ENCODE measurements at places on chromosomes 7 and 10.
A peak's percentile ranks its signal among the peaks of the same experiment; 100 is the strongest.

GRCh38 chr7:155591055-155591775, 44.9 kb upstream of the CNPY1 start:
- DNase-seq = no peak

DNA sequence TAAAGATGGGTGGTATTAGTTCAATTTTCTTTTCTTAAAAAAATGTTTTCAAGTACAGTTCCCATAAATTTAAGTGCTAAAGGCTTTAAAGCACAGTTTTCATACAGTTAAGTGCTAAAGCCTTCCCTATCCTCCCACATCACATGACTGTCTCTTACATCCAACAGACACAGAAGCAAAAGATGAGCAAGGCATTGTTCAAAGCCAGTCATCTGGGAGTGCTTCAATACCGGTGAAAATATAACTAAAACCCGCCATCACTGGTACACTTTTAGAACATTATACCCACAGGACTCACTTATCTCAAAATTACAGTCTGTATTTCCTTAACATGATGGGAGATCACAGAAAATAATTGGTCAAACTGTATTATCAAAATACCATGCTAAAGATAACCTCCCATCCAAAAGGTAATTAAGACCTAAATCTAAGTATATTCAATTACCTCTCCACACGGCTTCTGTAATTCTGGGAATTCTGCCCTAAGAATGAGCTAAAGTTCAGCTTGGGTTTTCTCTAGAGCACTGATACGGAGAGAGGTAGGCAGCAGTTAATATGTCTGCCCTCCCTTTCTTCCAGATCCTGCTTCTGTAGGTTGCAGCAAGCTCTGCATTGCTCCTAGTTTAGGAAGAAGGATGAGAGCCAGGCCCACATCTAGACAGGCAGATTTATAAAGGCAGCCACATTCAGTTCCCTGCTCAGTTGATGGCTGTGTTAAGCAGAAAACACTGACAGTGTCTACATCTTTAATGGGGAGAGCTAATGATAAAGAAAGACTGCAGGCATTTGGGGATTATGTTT, 474.8 kb upstream of the PFKP start:
- no peak for DNase-seq

- no peak for DNase-seq
Observed at GRCh38 chr7:5406957-5407945, 16.4 kb downstream of the TNRC18 start.

- DNase-seq = no peak
Observed at GRCh38 chr10:6721480-6721879, 141.4 kb upstream of the PRKCQ start.

- DNase-seq = no peak
Observed at GRCh38 chr10:59624136-59624535, 85.5 kb downstream of the SLC16A9 start.

- DNase-seq = no peak
Observed at GRCh38 chr10:73979141-73979808, 18.6 kb upstream of the VCL start.

GRCh38 chr10:91162495-91163268, 57.8 kb upstream of the PCGF5 start:
- DNase-seq = peak; percentile 20

DNA sequence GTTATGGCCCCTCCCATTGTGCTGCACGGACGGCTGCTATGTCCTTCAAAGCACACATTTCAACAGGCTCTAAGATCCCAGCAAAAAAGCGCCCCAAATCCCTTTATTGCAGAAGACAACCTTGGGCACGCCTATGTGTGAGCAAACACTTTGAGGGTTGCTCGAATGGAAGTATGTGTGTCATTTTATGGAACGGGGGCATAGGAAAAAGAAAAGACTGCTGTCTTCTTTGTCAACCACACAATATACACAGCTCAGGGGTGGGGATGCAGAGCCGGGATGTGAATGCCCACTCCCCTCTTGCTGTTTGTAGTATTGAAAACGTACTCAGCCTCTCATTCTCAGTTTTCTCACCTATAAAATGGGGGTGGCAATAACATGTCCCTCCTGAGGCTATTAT, 32.0 kb downstream of the C10orf53 start:
- DNase-seq = no peak

DNA sequence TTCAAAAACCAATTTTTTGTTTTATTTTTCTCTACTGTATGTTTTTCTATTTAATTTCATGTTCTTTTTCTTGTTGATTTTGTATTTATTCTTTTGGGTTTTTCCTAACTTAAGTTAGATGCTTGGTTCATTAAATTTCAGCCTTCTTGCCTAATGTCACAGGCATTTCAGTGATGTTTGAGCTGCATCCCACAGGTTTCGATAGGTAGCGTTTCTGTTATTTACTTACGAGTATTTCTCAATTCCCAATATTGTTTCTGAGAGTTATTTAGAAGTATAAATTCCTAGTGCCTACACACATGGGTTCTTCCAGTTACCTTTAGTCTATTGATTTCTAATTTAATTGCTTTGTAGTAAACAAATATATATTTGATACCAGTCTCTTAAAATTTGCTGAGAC, 18.2 kb downstream of the PROSER2 start:
- no peak for DNase-seq

- DNase-seq = no peak
Observed at GRCh38 chr7:30984359-30985107, 20.8 kb downstream of the GHRHR start.

DNA sequence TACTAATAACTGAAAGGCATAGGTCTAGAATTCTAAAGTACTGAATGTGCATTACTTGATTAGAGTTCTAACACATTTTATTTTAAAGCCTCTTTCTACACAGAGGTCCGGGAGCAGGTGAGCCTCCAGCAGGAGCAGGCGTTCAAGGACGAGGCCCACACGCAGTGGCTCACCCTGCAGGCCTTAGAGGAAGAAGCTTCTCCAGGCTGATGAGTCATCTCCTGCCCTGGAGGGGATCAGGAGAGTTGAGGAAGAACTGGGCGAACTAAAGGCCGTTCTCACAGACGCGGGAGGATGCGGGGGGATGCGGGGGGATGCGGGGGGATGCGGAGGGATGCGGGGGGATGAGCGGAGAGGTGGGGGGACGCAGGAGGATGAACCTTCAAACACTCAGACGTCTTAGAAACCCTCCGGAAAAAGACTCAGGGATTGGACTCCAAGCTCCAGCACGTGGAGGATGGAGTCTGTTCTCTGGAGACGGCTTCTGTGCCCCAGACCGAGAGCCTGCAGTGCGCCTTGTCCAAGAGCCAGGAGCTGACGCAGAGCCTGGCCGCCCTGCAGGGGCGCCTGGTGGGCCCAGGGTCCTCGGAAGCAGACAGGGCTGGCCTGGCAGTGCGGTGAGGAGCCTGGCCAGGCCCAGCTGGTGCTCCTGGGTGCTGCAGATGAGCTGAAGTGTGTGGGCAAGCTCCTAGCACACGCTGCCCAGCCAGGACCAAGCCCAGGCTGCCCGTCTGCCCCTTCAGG, 433.7 kb upstream of the TPK1 start:
- DNase-seq = no peak

GRCh38 chr10:24889639-24890038, 62.8 kb downstream of the PRTFDC1 start:
- no peak for DNase-seq

DNA sequence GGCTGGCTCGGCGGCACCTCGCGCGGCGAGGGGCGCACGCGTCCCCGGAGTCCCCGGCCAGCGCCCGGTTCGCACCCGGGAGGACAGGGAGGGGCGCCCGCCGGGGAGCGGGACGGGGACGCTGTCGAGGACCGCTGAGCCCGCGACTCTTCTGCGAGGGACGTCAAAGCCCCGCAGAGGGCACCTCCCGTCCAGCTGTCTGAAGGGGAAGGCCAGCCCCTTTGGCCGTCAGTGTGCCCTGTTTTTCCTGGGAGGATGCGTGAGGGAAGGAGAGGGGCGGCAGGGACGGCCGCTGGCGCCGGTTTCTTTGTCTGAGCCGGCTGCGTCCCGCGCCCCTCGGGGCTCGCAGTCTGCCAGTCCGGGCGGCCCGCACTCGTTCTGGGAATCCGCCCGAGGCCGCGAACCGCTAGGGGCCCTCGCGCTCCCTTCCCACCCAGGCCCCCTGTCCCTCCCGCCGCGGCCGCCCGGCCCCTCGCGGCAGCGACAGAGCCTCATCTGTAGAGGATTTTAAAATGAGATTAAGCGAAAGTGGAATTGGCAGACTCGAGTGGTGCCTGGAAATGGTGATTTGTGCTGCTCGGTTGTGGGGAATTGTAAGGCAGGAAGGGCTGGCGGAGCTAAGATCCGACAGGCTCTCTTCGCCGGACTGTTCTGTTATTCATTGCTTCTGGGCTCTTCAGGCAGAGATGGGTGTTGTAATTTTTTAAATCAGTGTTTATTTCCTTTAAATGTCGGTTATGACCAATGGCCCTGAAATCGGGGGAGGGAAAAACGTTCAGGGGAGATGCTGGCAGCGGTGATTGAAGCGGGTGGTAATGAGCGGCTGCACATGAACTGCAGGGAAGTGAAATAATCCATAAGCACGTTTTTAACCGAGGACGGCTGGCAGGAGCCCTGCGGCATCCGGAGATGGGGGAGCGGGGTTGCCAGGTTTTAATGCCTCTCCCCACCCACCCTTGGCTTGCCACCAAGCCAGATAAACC, 618 bp upstream of the RELN start:
- no peak for DNase-seq

GRCh38 chr7:77797734-77798393, 370 bp downstream of the TMEM60 start:
- no peak for DNase-seq

DNA sequence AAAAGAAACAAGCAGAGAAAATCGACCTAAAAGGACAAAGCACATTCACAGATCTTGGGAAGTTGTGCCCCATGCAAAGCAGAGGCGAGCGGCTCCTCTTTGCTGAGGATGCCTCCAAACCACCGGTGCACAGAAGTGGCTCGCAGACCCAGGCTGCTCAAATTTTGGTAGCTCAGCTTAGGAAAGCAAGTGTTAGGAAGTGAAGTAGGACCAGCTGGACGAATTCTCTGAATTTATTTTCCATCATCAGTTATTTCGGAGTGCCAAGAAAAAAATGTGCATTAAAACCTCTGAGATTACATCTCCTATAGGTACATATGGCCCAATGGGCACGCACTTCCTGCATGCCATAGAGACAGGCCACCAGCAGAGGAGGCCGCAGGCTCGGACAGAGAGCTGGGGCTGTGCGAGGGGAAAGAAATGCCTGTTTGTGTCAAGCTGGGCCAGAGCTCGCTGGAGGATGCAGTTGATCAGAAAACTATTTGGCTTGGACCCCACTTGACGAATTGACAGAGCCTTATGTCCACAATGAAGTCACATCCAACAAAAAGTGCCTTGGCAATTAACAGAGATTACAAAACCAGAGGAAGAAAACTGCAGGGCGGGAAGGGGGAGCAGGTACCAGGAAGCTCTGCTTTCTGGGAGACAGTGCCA, 122.3 kb upstream of the LYZL2 start:
- no peak for DNase-seq

DNA sequence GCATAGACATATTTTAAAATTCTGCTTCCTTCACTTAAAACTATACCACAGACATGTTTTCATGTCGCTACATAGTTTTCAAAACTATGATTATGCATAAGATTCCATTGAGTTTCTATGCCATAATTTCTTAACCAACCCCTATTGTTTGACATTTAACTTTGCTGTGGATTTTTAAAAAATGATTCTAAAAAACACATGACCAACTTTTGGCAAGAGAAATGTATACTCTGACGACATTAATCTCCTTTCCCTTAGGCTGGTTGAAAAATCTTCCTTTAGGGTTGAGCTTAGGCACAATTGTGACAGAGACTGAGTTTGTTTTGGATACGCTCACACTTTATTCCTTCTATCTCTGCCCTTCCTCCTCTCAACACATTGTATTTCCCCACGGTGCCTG, 14.9 kb downstream of the CREB5 start:
- DNase-seq = no peak

GRCh38 chr7:133265821-133266220, 12.9 kb downstream of the EXOC4 start:
- no peak for DNase-seq

DNA sequence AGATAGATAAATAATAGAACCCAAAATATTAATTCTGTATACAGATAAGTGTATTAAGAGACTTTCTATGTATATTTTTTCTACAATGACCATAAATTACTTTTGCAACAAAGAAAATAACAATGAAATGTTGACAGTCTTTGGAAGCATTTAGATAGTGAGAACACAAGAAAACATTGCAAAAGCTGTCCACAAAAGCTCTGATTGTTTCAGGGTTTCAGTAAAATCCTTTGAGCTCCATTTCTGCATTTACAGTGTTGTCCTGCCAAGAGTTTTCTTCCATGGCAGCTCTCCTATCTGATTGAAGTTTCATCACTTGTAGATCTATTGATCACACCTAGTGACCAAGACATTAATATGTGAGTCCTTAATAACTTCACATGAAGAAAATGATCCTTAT, 321.8 kb downstream of the GPR37 start:
- DNase-seq = no peak

DNA sequence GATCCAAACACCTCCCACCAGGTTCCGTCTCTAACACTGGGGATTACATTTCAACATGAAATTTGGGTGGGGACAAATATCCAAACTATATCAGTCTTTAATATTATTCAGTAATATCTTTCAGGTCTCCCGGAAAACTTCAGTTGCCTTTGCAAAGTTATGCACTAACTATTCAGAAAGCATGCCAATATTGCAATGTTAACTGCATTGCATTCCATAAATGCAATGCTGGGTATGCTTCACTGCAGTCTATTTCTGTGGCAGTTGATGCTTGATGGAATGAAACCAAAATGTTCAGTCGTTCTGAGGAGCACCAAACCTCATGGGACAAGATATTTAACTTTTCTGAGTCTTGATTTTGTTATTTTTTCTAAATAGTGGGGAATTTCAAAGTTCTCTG, 147.5 kb downstream of the SLC16A9 start:
- DNase-seq = no peak

DNA sequence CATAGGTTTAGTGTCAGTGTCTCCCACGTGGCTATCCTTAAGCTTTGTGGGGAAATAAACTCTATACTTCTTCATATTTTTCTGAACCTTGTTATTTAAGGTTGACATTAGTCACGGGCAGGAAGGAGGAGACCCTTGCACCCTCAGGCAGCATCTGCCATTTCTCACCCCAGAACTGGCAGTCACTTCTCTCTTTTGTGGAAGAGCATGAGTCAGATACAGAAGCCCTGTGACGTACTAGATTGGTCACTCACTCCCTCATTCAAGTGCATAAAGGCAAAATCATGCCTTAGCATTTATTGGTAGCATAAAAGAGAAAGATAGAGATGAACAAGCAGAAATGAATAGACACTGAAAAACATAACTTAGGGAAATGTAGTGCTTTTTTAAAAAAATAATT, 206.0 kb upstream of the MDFIC start:
- no peak for DNase-seq
